ENCODE measurements at places on chromosomes 4 and X. TPM values are rescaled to one million over a fixed set of nuclear protein-coding genes. Genes with fewer than 3 reads are reported as not detected.
A peak's percentile ranks its signal among the peaks of the same experiment; 100 is the strongest.

GRCh38 chr4:4919927-4920326 lies 60.5 kb downstream of the MSX1 start:
- DNase-seq: no peak

GRCh38 chr4:189143263-189143952 lies 797.3 kb upstream of the FRG1 start:
- DNase-seq: no peak

DNA sequence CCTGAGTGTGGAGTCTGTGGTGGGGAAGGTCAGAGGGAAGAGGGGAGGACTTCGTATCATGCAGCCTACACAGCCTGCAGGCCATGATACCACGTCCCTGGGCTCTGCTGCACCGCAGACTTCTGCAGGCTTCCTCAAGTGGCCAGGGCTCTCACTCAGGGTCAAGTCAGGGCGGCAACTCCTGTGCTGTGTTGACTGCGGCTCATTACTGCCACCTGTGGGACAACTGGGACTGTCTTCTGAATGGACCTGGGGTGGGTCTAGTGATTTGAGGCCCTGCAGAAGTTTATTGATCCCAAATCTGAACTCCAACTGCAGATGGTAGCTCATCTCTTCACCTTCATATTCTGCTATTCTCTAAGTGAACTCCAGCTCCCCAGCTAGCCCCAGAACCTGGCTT lies 167.1 kb downstream of the NSUN7 start:
- DNase-seq: peak; percentile 67

GRCh38 chrX:155592331-155592730 lies 20.4 kb downstream of the TMLHE start:
- no peak for DNase-seq

GRCh38 chrX:123093792-123094191 lies 90.3 kb upstream of the GRIA3 start:
- no peak for DNase-seq

GRCh38 chr4:54315561-54316538 lies 86.8 kb downstream of the PDGFRA start:
- DNase-seq: no peak

- DNase-seq: no peak
These were observed 69.1 kb downstream of the TET2 start for GRCh38 chr4:105215609-105216313.

GRCh38 chr4:6281436-6282313 lies 12.0 kb downstream of the WFS1 start:
- DNase-seq: no peak

DNA sequence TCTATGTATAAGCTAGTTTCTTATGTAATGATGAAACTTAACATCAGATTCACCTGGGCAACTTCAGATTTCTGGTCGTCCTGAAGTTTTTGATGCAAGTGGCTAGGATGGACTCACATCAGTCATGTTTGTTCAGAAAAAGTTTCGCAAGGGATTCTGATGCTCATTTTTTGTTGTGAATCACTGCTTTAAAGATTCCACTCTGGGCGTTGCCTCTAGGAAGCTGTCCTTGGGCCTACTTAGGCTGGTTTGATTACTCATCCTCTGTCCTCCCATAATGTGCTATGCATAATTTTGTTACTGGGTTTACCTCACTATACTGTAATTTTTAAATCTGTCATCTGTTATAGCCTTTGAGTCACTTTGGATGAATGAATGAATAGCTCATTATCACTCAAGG lies 30.8 kb downstream of the HERC3 start:
- DNase-seq: no peak

- DNase-seq: no peak
These were observed 65.9 kb upstream of the MAOA start for GRCh38 chrX:43590150-43590549.

DNA sequence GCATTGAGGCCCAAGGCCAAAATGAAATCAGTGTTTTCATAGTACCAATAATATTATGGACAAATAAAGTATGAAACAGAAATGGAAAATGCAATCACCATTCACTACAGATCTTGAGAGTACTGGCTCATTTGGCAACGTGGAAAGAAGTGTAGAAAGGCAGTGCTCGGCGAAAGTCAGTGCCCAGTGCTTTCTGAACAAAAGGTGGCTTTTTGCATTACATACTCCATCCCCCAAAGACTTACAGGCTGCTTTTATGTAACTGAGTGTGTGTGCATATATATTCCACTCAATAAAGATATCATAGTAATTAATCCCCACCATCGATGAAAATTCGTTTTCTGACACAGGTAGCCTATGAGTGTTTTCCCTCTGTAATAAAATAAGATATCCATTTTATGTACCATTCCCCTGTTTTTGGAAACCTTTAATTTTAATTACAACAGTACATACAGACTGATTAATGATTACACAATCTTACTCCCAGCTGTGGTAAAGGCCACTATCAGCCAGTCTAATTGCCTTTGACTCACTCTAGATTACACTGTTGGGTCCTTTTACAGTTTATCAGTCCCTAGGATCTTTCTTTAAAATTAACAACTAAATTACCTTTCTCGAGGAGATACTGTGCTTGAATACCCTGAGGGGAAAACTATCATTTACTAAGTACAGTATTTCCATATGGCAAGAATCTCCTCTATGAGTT lies 65.9 kb downstream of the MAD2L1 start:
- no peak for DNase-seq

GRCh38 chrX:39674490-39675161 lies 423.1 kb downstream of the BCOR start:
- no peak for DNase-seq

- DNase-seq: no peak
These were observed 8.5 kb upstream of the TMPRSS11D start for GRCh38 chr4:67892253-67892652.

GRCh38 chrX:97211070-97211469 lies 327.4 kb downstream of the RPA4 start:
- no peak for DNase-seq

- DNase-seq: no peak
These were observed 14.1 kb downstream of the XIAP start for GRCh38 chrX:123873956-123874355.

DNA sequence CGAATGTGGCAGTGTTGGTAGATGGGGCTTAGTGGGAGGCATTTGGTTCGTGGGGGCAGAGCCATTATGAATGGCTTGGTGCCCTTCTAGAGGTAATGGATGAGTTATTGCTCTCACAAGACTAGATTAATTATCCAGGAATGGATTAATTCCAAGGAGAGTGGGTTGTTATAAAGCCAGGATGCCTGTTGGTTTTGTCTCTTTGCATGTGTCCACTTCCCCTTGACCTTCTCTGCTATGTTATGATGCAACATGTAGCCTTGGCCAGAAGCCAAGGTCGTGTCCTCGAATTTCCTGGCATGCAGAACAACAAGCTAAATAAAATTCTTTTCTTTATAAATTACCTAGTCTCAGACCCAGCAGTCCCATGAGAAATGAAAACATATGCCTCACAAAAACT lies 111.2 kb upstream of the PLS3 start:
- DNase-seq: peak; percentile 53

GRCh38 chr4:98833384-98833783 lies 95.5 kb downstream of the EIF4E start:
- DNase-seq: no peak

CT55 gene
- total RNA-seq: not detected

SLC4A4 gene
- 18.8 TPM for total RNA-seq

CHRDL1 gene
- 60.6 TPM for total RNA-seq

RHOXF2 gene
- total RNA-seq: not detected
